ENCODE measurements at places on chromosomes 11 and 22. TPM values are rescaled to one million over a fixed set of nuclear protein-coding genes. Genes with fewer than 3 reads are reported as not detected.

DNA sequence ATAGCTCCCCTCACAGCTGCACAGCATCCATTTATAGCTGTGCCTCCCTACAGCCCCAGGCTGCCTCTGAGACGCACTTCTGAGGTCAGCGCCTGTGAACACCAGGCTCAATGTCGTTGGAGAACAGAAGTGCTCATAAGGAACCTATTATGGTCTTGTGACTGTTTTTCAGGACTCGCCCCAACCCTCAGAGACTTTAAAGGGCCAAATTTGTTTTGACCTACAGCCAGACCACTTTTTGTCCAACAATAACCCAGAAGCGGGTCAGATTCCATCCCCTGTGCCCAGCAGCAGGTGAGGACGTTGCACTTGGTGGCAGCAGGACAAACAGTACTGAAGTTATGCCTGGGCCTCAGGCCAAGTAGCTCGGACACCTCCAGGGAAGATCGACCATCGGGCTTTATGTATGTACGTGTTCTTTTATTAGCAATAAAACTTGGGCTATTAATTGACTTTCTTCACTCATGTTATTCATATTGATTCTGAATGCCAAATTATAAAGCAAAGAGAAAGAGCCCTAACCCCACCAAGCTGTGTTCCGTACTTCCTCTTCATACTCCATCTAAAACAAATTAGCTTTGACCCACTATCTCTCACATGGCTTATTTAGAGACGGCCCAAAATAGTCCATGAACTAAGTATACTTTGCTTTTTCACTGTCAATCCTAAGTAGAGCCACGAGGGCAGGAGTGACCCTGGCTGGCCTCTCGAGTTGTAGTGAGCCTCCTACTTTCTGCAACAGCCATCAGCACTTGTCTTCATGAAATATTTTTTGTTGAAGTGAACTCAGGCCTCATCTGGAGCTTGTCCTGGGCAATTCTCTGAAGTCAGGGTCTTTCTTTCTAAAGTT lies 92.3 kb upstream of the PAX6 start:
- H3K27ac ChIP-seq, result no peak overlapping the region
- H3K4me3 ChIP-seq, result no peak overlapping the region
- no peak for DNase-seq
- H3K27me3 ChIP-seq, result no peaks in the 10 kb centered on the region

DNA sequence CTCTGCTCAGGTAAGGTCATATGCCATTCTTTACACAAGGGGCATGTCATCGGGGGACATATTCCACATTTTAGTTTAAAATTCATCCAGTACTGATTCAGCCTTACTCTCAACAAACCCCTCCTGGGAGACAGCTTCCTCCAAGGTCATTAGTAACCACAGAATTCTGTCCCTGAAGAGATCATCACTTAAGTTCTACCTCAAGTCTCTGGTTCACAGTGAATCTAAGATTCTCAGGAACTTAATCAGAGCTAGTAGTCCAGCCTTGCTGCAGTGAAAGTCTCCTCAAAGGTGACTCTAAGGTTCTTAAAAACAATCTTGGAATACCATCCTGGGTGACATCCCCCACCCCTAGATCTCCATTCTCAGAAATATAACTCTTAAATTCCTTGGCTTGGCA lies 18.9 kb upstream of the GDPD4 start:
- no peak overlapping the region for H3K4me3 ChIP-seq
- peaks cover 8% of the 10 kb centered on the region for H3K36me3 ChIP-seq
- H3K4me1 ChIP-seq, result no peaks in the 10 kb centered on the region
- H3K27ac ChIP-seq, result no peak overlapping the region
- H3K27me3 ChIP-seq, result no peaks in the 10 kb centered on the region

DNA sequence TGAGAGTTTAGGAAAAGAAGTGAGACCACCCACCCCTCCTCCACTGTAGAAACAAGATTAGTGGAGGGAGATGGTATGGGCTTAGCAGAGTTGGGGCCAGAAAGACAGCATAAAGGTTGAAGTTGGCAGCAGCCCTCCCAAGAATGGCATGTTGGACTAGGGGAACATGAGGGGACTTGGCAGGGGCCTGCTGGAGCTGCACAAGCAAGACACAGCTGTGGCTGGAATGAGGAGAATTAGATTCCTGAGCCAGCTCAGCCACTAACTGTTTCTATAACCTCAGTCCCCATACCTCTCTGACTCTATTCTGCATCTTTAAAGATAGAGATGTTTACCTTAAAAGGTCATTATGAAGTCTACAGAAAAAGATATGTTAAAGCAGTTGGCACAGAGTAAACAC lies 13.2 kb downstream of the MAP6 start:
- H3K4me3 ChIP-seq, result no peak overlapping the region
- H3K4me1 ChIP-seq, result peaks cover 4% of the 10 kb centered on the region
- no peak for DNase-seq
- no peak overlapping the region for H3K27ac ChIP-seq
- H3K36me3 ChIP-seq, result no peaks in the 10 kb centered on the region
- H3K27me3 ChIP-seq, result no peaks in the 10 kb centered on the region

GRCh38 chr11:38345286-38345685 lies 1747.2 kb upstream of the RAG2 start:
- no peaks in the 10 kb centered on the region for H3K36me3 ChIP-seq
- no peaks in the 10 kb centered on the region for H3K4me1 ChIP-seq
- no peak overlapping the region for H3K4me3 ChIP-seq

DNA sequence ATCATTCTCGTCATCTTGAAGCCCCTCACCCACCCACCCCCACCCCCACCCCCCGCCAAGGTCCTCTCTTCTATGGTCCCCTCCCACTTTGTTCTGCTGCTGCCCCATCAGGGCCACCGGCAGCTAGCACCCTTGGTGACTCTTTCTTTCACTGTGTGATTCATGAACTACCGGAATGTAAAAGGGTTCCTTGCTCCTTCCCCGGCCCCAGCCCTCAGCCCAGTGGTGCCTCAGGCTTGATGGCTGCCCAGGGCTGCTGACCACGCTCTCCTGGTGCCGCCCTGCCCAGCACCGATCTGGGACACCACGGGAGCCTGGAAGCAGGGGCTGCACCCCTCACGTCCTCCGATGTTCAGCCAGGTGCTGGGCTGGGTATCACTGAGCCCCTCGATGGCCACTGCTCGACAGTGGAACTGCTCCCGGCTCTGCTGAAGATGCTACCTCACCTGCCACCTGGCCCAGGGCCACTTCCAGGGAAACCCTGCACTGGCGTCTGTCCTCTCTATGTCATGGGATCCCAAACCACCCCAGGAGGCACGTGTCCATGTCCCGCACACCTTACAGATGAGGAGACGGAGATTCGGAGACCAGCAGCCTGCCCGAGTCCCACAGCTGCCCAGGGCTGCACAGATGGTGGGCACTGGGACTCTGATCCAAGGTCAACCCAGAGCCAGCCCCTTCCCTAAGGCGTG lies 39.7 kb downstream of the IGLL5 start:
- H3K27me3 ChIP-seq, result peaks cover 9% of the 10 kb centered on the region
- no peak for DNase-seq
- no peaks in the 10 kb centered on the region for H3K36me3 ChIP-seq
- H3K27ac ChIP-seq, result no peak overlapping the region
- H3K4me1 ChIP-seq, result peaks cover 11% of the 10 kb centered on the region

DNA sequence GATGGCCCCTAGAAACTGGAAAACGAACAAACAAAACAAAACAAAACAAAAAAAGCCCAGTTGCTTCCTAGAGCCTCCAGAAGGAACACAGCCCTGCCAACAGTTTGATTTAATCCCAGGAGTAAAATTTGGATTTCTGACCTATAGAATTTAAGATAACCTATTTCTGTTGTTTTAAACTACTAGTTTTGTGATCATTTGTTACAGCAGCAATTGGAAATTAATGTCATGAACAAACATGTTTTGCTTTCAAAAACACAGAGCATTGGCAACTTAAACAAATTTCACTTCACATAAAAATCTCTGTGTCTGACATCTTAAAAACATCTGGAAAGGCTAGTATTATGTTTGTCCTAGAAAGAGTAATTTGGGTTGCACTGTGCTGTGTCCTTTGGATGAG lies 437.3 kb downstream of the METTL15 start:
- no peak overlapping the region for H3K4me3 ChIP-seq
- no peak for DNase-seq
- H3K4me1 ChIP-seq, result no peaks in the 10 kb centered on the region
- H3K27ac ChIP-seq, result no peak overlapping the region
- H3K27me3 ChIP-seq, result no peaks in the 10 kb centered on the region

DNA sequence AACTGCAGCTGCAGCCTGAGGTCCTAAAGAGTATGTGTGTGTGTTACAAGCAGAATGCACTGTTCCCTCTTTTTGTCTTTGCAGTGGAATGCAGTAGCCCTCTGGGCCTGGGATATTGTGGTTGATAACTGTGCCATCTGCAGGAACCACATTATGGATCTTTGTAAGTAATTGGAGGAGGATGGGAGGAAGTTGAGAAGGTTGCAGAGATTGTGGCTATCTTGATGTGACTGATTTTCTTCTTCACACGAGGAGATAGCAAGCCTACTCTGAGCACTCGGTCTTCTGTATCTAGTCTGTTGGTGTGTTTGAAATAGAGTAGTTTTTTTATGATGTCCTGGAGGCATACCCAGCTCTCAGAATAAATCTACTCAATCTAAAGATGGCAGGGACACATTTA lies 2.3 kb downstream of the RBX1 start:
- H3K36me3 ChIP-seq, result peaks cover 3% of the 10 kb centered on the region
- H3K4me1 ChIP-seq, result peaks cover 2% of the 10 kb centered on the region
- no peak for DNase-seq
- H3K4me3 ChIP-seq, result no peak overlapping the region

The C11orf91 gene
- total RNA-seq, result not detected

The C22orf42 gene
- total RNA-seq, result not detected

The TSPAN18 gene
- total RNA-seq, result 10.2 TPM

The P2RX6 gene
- total RNA-seq, result not detected
